ENCODE measurements at places on chromosomes 16 and 17.

DNA sequence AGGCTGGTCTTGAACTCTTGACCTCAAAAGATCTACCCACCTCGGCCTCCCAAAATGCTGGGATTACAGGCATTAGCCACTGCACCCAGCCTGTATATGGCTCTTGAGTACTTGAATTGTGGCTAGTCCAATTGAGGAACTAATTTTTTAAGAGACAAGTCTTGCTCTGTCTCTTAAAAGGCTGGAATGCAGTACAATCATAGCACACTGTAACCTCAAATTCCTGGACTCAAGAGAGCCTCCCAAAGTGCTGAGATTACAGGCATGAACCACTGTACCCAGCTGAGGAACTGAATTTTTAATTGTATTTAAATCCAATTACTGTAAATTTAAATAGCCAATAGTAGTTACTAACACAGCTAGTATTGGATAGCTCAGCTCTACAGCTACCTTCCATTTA is 50.6 kb downstream of the MED13 start:
- no peak for DNase-seq

GRCh38 chr16:66137853-66138252 is 228.6 kb upstream of the CDH5 start:
- DNase-seq = no peak

DNA sequence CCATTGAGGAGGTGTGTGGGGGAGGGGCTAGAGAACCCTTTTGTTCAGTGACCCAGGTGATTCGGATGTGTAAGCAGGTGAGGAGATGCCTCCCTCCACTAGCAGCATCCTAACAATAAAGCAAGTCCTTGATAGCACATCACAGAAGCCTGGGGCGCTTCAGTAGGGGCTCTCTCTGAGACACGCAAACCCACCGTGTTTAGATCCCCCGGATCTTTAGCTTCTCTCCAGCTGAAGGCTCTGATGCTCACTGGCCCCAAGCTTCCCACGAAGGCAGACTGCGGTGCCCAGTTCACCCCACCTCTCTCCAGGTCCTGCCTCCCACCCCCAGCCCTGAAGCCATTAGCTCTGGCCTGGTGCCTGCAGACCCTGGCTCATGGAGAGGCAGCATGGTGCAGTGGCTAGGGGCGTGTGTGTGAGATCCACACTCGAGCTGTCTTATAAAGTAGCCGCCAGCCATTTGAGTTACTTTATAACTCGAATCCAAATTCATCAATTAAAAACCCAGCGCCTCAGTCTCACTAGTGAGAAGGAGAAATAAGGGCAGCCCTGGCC is 204.7 kb upstream of the TNRC6C start:
- DNase-seq = no peak

DNA sequence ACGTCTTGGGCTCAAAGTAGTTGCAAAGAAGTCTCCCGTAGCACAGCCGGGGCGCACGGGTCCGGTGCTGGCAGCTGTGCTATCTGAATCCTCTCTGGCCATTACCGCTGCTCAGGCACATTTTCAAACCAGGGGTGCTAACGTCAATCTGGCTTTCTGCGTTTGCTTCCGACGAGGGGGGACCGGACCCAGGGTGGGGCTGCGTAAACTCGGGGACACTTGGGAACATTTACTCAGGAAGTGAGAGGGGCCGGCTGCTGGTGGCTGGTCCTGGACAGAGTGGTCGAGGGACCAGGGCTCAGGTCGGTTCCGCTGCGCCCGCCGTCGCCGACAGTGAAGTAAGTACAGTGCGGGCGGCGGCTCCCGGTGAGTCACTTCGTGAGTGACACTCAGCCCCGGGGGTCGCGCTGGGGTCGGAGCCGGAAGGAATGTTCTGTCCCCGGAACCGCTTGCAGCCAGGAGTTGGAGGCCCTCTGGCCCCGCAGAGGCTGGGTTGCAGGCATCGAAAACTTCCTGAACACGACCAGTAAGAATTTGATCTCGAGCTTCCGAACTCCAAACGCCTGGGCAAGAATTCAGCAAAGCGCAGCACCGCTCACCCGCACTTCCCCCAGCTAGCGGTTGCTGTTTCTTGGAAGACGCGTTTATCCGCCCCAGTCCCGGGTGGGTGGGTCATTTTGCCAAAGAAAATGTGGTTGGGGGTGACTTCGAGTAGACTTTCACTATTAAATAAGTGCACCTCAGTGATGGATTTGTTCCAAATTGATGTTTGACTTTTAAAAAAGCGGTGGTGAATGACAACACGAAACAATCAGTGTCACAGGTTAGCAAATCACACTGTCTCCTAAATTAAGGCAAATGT is 1.4 kb upstream of the HS3ST3B1 start:
- no peak for DNase-seq

DNA sequence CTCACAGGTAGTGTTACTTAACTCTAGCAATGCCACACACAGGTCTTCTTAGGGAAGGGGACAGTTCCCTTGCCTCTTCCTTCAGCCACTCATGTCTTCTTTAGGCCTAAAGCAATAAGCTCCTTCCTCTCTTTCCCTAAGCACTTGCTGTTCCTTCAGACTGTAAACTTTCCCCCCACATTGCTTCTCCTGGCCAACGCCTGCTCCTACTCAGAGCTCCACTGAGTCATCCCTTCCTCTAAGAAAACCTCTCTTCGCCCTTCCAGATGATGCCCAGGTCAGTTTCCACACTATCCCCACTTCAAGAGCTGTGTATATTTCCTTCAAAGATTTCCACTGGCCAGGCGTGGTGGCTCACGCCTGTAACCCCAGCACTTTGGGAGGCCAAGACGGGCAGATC is 12.5 kb upstream of the EPOP start:
- no peak for DNase-seq

- no peak for DNase-seq
These were observed 49.5 kb upstream of the MTSS2 start for GRCh38 chr16:70735141-70735979.

DNA sequence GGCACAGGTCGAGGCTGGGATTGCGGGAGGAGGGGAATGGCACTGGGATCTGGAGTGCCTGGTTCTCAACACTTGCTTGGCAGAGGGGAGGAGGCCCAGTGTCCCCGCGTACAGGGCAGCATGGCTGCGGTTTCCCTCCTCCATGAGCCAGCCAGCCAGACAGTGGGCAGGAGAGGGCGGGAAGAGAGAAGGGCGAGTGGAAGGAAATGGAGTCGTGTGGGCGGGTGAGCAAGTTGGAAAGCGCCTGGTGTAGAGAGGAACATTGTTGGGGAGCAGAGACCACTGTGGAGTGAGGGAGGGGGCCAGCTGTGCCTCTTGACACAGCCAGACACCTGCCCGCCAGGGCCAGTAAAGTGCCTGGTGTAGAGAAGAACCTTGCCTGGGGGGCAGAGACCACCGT is 130.5 kb downstream of the OR1D5 start:
- no peak for DNase-seq
